ENCODE measurements at places on chromosomes 7 and 10. TPM values are rescaled to one million over a fixed set of nuclear protein-coding genes. Genes with fewer than 3 reads are reported as not detected.

Gene CRHR2
- total RNA-seq, result not detected

Gene COA1
- 49.2 TPM for total RNA-seq

Gene GPR146
- 6.2 TPM for total RNA-seq

Gene BRI3
- total RNA-seq, result 55.9 TPM

Gene SPDYE8
- not detected for total RNA-seq

Gene FERD3L
- total RNA-seq, result not detected

Gene CTAGE6
- 2.2 TPM for total RNA-seq

Gene KNDC1
- 0.09 TPM for total RNA-seq

Gene CAV1
- 6.1 TPM for total RNA-seq

Gene LRCH4
- total RNA-seq, result 137 TPM

Gene LRRC27
- 15.2 TPM for total RNA-seq

Gene CACNB2
- total RNA-seq, result not detected

Gene ASB4
- not detected for total RNA-seq

Gene PHKG1
- total RNA-seq, result 2.0 TPM

Gene EVX1
- total RNA-seq, result not detected

Gene HKDC1
- total RNA-seq, result not detected

Gene SPDYE6
- not detected for total RNA-seq

Gene HYAL4
- total RNA-seq, result not detected

Gene BTAF1
- total RNA-seq, result 74.7 TPM

Gene STOX1
- total RNA-seq, result 0.10 TPM

Gene TLX1
- total RNA-seq, result not detected

Gene GOT1
- 30.1 TPM for total RNA-seq

Gene BTRC
- total RNA-seq, result 19.4 TPM

Gene FFAR4
- not detected for total RNA-seq

Gene HELLS
- total RNA-seq, result 27.3 TPM

Gene DGKI
- total RNA-seq, result not detected

Gene CCDC3
- 0.07 TPM for total RNA-seq

Gene ADRB1
- not detected for total RNA-seq

Gene MMD2
- total RNA-seq, result not detected

Gene OR2A5
- total RNA-seq, result not detected

Gene C10orf88
- 12.5 TPM for total RNA-seq

Gene CPSF4
- total RNA-seq, result 60.9 TPM

Gene GNAT3
- total RNA-seq, result not detected

Gene GARS1
- 214 TPM for total RNA-seq

Gene CALHM3
- total RNA-seq, result not detected

Gene HHEX
- 50.3 TPM for total RNA-seq

Gene SRI
- 101 TPM for total RNA-seq

Gene ECHS1
- 37.7 TPM for total RNA-seq

Gene GRM3
- total RNA-seq, result not detected

Gene SAP25
- total RNA-seq, result 13.8 TPM

Gene TFAM
- 59.5 TPM for total RNA-seq

Gene SSMEM1
- not detected for total RNA-seq

Gene KCP
- total RNA-seq, result 4.4 TPM

Gene CD36
- total RNA-seq, result 0.15 TPM

Gene DIP2C
- total RNA-seq, result 0.49 TPM

Gene CPED1
- total RNA-seq, result 0.09 TPM

Gene FANK1
- total RNA-seq, result 0.42 TPM

Measured in activated B cell treated with CpG ODN at 0.5 μM for 24 hours (primary cell).